ENCODE measurements at places on chromosomes 7 and 10.

DNA sequence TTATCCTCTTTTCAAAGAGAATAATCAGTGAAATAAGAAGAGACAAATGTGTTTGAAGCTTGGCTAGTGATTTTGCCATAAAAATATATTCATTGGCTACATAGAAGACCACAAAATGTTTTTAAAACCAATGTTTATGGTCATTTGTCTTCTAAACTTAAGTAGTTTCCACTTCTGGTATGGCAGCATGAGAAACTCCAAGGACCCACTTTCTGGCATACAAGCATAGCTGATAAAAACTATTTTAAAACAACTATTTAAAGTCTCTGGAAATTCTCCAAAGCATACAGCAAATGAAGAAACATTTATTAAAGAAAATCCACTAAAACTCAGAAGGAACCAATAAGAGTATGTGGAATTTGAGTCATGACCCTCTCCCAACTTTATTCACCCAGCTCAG is 89.2 kb upstream of the TOMM7 start:
- no peak for DNase-seq

- peak; percentile 45 for DNase-seq
These were observed 9.4 kb upstream of the GET4 start for GRCh38 chr7:867001-867405.

GRCh38 chr10:30637881-30638467 is 8.4 kb upstream of the LYZL2 start:
- peak; percentile 76 for DNase-seq

DNA sequence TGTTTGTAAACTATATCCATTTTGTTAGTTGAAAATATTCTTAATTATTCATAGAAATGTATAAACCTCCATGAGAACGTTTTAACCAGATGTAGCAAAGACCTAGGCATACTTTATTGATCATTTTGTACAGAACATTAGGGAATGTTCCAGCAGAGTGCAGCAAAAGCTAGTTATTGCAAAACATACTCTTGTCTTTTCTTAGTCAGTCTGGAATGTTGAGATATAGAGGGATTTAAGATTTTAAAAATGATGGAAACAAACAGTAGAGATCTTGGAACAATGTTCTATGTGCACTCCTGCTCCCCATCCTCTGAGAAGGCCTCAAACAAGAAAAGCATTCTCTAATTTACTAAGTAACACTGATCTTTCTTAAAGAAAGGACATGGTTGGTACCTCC is 292.1 kb downstream of the BBS9 start:
- no peak for DNase-seq

Data from trophoblast cell (in vitro differentiated cells and primary cell).